ENCODE measurements at places on chromosomes 1 and 21.
A peak's percentile ranks its signal among the peaks of the same experiment; 100 is the strongest.

- DNase-seq = peak; percentile 16
These were observed 98.8 kb downstream of the MTR start for GRCh38 chr1:236893626-236894545.

- DNase-seq = no peak
These were observed 24.8 kb upstream of the KCNQ4 start for GRCh38 chr1:40758578-40759343.

GRCh38 chr1:119687434-119688079 lies 24.2 kb upstream of the PHGDH start:
- DNase-seq = peak; percentile 48

DNA sequence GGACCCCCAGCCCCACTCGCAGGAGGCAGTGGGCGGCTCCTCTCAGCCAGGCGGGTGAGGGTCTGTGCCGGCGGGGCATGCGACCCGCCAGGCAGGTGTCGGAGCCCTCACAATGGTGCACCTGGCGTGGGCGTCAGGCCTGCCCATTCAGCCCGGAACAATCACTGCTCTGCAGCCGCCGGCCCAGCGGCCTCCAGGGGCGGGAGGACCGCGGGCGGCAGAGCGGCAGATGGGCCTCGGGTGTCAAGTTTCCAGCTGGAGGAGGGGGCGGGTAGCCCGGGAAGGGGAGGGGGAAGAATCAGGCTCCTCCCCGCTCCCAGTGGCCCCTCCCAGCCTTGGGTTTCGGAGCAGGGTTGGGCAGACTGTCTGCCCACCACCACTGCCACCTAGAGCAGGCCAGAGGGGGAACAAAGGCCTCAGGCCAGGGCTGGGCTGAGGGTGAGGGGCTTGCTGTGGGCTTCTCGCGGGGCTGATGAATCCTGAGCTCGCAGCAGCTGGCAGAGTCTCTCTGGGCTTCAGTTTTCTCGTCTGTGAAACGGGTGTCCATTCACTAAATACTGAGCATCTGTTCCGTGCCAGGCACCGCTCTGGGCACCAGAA lies 39.5 kb upstream of the CASZ1 start:
- DNase-seq = peak; percentile 14

- DNase-seq = no peak
These were observed 2.1 kb upstream of the RD3 start for GRCh38 chr1:211493876-211494653.

DNA sequence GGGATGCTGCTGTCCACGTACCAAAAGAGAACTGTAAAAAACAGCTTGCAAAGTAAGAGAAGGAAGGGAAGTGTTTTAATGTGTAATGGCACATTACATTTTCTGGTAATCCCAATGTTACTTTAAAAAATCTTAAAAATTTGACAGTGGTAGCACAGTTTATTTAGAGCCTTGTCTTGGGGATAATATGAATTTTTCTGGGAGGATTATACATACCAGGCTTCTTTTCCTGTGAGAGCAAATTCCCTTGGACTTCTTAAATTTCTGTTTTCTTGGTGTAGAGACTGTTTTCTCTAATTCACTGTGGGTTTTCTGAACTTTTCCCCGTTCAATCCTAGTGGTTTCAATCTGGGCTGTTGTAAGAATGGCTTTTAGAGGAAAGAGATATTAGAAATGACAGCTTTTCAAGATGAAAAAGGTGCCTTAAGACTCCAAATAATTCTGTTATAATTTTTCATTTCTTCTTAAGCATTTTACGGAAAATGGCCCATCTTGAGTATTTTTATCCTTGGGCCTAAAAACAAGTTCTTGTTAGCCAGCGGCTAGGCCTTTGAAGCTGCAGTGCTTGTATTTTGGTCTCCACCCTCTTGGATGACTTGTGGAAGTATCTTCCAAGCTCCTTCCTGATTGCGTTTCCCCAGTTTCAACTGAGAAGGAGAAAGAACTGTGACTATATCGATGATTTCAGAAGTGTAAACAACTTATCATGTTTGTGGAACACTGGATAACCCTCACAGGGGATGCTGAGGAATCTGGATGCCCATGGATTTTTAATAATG lies 70.0 kb downstream of the LEPR start:
- DNase-seq = no peak

DNA sequence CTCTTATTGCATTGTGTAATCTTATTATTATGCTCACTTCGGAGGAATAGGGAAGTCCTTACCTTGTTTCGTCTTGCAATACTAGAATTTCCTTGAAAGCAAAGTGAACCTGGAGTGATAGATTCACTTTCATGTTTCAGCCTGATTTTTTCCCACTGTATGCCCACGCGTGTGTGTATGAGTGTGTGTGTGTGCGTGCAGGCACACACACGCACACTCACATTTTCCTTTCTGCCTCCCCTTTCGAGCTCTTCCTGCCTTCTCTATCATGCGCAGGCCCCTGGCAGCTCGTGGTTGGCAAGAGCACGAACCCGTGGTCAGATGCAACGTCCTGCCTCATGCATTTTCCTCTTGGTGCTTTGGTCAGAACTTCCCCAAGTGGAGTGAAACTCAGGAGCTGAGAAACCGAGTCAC lies at the start of gene GCSAML:
GCSAML (plus strand) TSS at position 366 of the 414 bp plus-strand sequence. CDS start 58 bp downstream, outside the sequence.
- no peak for DNase-seq

DNA sequence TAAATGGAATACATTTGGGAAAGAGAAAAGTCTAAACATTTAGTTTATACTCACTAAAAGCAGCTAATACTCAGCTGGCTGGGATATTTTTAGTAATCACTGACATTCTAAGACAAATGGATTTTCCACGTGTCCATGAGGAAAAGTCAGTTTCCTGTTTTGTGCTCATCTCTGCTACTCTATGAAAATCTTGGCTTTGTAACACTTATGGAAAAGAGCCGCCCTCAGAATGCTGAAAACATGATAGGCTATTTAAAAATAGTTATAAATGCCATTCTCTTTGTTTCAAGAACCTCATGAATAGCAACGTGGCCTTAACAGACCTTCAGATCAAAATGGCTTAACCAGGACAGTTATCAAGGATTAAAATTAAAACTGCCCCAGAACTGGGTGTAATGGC lies 29.9 kb downstream of the MRAP start:
- peak; percentile 57 for DNase-seq

- DNase-seq = no peak
These were observed 145.4 kb downstream of the PLXNA2 start for GRCh38 chr1:208098773-208099172.

DNA sequence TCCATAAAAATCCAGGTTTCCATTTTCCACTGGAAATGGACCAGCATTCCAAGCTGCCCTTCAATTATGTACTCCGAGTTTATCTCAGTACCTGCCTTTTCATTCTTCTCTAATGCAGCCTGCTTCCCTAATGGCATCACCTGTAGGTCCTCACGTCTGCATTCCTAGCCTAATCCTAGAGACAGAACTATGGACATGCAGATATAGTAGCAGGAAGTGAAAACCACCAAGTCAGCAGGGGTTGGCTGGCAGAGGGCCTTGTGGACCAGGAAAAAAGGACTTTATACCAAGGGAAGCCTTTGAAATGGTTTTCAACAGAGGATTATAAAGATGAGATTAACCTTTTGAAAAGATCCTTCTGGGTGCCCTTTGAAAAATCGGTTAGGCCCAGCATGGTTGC lies 135.7 kb upstream of the L1TD1 start:
- DNase-seq = no peak

- no peak for DNase-seq
These were observed 184.7 kb downstream of the TOMM20 start for GRCh38 chr1:234943836-234944402.

GRCh38 chr1:38997901-38998190 lies 6.8 kb downstream of the AKIRIN1 start:
- DNase-seq = no peak

- no peak for DNase-seq
These were observed 46.6 kb upstream of the SCAF4 start for GRCh38 chr21:31778546-31778945.

GRCh38 chr1:110249256-110249655 lies 39.1 kb downstream of the KCNC4 start:
- no peak for DNase-seq

DNA sequence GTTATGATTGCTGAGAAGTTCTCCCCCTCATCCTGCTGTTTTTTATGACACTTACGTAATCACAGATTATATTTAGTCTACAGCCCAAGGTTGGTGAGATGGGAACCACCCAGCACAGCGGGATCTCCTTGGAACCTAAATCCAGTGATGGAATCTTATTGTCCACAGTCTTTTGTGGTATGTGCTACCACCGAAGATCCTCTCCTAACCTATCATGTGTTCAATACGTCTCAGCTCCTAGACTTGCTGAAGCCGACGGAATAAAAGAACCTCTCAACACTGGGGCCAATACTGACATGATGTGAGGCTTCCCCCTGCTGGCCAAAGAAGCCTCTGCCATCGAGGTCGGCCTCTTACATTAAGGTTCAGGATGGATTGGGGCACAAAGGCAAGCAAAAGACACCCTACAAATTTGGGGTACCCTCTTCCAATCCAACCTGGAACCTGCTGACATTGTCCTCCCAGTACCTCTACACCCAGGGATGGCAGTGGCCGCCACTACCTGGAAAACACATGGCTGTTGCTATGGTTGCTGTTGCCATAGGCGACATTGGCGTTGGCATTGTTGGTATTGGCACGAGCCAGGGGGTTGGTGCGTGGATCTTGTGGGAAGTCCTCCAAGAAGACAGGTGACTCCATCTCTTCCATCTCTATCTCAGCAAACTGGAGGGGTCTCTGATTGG lies 19.4 kb upstream of the KIF21B start:
- DNase-seq = peak; percentile 66

DNA sequence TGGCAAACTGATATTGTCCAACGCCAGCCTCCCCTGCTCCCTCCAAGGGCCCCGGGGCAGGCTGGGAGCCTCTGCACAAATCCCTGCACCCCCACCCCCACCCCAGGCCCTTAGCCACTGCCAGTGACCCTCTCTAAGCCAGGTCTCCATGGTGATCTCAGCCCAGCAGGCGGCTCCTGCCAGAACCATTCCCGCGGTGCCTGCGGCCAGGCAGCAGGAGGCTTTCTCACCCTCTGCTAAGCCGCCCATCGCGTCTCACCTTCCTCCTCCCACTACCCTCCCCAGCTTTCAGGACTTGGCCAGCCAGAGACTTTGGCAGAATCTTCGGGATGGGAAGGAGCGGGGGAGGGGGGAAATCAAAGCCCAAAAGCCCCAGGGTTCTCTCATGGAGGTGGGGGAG lies 46.8 kb upstream of the WASF2 start:
- peak; percentile 77 for DNase-seq

- no peak for DNase-seq
These were observed 5.6 kb upstream of the BSND start for GRCh38 chr1:54993140-54993539.

GRCh38 chr1:49597436-49597835 lies 426.3 kb downstream of the AGBL4 start:
- DNase-seq = no peak

- no peak for DNase-seq
These were observed 9.8 kb upstream of the PLCH2 start for GRCh38 chr1:2466270-2466665.

GRCh38 chr1:197763307-197763706 lies 12.0 kb downstream of the DENND1B start:
- peak; percentile 7 for DNase-seq

GRCh38 chr1:103371234-103371633 lies 154.3 kb upstream of the RNPC3 start:
- peak; percentile 30 for DNase-seq

GRCh38 chr1:36212782-36213181 lies 11.5 kb upstream of the THRAP3 start:
- no peak for DNase-seq

DNA sequence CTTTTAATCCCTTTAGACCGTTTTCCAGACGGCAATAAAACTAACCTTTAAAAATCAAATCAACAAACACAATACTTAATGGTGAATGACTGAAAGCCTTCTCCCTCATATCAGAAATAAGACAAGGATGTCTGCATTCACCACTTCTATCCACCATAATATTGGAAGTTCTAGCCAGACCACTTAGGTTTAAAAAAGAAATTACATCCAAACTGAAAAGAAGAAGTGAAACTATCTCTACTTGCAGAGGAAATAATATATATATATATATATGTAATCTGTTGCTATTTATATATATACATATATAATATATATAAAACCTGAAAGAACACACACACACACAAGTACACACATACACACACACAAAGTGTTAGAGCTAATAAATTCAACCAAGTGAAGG lies 100.4 kb downstream of the BRINP3 start:
- no peak for DNase-seq

DNA sequence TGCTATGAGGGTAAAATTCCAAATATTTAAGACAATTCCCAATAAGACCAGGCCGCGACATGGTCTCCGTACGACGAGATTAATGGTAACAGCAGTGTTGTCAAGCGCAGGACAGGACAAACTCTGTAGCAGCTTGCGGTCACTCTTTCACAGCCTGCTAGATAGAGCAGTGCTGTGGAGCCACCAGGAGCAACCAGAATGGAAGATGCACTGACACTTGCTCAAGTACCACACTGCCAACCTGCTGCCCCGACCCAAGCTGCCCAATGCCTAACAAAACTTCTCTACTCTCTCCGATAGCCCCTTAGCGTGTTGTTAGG lies 636 bp downstream of the WARS2 start:
- DNase-seq = no peak

GRCh38 chr1:79190074-79190473 lies 183.5 kb upstream of the ADGRL4 start:
- no peak for DNase-seq

GRCh38 chr1:118209648-118210047 lies 24.6 kb upstream of the SPAG17 start:
- no peak for DNase-seq

DNA sequence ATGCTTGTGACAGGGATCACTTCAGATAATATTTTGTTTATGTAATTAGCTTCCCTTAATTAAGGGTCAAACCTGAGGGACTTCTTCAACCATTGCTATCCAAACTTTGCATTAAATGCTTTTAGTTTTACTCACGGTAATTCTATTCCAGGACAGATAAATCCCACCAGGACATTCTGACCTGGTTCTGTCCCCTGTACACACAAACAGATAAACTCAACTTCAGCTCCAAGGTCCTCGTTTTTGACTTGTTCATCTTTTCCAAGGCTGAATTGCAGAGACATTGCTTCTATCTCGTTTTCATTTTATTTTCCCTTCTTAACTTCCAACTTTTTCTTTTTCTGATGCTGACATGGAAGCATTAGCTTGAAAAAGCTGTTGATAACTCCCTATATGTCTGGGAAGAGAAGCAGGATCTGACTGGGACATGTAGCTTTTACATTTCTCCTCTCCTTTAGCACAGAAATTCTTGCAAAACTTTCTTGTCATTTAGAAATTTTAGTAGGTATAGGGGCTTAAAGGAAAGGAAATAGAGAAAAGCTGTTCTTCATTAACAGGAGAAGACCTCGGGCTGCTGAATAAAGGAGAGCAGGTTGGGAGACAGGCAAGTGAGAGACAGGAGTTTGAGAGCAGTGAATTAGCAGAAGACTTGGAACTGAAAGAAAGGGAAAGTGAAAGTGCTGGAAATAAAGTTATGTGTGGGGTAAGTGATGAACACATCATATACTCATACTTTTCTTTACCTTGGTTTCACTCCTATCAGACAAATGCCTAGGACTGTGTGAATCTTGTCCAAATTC lies 231.7 kb upstream of the B3GALT2 start:
- DNase-seq = peak; percentile 44

GRCh38 chr1:147762233-147763024 lies 2.0 kb upstream of the GJA5 start:
- DNase-seq = no peak
